Hematopoietic multipotent progenitor cell treated with erythropoietin and hydrocortisone succinate and interleukin-3 and kit ligand, for 8 days (in vitro differentiated cells): ENCODE measurements at places on chromosomes 13 and 19.

DNA sequence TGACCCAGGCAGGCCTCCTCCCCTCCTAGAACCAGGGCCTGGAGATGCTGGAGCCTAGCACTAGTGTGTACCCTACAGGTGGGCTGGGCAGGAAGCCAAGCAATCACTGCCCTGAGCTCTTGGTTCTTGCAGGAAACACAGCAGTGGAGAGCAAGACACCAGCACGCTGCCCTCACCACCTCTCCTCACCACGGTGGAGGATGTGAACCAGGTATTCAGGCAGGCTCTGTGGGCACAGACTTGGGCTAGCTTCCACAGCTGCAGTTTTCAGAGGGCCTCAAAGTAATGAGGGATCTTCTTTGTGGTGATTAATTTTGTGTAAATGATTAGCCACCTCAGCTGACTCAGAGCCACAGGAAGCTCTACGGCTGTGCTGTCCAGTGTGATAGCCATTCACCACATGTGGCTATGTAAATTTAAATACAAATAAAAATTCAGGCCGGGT, 13.6 kb upstream of the GPI start:
- DNase-seq, result no peak

- peak; percentile 38 for DNase-seq
Measured at GRCh38 chr13:50927701-50928100, 18.1 kb downstream of the RNASEH2B start.

DNA sequence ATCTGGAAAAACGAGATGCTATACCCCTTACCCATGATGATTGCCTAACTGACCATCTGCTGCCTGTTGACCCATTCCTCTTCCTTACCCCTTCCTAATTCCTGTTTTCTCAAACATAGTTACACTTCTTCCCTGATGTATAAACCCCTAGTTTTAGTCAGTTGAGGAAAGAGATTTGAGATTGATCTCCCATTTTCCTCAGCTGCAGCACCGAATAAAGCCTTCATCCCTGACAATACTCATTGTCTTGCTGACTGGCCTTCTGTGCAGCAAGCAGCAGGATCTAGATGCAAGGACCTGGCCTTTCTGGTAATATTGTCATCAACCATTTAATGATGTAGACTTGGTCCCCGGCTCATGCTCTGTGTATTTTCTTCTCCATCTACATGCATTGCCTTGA, 999 bp upstream of the ZNF264 start:
- no peak for DNase-seq

DNA sequence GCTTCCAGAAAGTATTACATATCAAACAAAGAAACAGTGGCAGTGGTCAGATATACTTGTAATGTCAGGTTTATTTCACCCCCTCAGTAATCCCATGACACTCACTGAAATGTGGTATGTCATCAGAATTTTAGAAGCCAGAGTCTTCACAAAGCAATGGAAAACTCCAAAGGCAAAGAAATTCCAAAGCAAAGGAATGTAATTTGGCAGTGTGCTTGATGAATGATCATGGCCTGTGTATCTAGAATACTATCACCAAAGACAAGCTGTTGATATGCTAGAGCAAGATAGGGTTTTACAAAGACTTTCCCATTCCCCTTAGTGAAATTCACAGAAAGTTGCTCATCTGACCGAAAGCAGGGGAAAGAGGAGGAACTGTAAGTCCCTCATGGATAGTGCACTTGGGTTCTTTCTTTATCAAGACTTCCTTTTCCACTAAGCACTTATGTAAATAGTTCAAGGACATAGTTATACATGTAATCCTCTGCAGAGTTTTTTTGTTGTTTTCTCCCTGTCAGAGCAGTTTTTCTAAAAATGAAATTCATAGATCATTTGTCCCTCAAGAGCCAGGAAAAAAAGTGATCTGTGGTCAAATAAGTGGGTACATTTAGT, 243.4 kb downstream of the NHLRC3 start:
- peak; percentile 23 for DNase-seq

DNA sequence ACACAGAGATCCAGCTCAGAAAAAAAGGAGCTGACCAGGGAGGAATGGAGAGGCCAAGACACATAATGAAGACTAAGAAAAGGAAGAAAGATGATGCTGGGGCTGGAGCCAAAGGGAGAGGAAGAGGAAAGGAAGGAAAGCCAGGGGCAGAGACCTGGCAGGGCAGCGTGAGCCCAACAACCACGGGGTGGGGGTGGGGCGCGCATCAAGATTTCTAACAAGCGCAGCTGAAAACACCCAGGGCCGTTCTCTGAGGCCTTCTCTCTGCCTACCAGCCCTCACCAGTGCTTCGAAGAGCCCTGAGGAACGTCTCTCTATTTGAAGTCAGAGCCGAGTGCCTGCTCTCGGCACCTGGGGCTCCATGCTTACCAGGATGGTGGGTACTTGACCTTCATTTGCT, 23.6 kb upstream of the POU2F2 start:
- no peak for DNase-seq

DNA sequence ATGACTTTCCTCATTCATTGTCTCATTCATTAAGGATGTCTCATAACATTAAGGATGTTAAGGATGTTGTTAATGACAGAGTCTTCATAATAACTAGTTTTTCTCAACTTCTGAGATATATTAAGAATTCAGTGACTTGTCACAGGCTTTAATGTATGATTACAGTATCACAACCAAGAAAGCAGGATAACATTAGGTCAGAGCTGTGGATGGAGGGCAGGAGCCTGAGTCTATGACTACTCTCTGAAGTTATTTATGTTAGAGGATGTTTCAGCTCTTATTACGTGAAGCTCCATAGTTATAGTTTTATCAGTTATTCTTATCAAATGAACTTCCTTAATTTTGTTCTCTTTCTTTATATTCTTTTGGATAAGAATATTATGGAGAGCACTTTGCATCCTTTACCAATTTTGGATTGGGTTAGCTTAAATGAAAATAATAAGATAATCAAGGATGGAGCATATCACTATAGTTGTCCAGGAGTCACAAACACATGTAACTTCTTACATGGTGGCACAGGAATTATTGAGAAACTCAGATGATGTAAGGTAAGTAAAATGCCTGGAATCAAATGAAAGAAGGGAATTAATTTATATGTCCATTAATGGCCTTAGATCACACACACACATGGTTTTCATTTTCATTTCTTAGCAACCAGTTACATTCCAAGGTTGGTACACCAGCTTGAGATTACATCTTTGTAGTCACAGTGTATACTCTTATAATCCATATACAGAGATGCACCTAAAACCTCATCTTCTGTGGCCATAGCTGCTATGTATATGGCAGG, 57.0 kb downstream of the SLC10A2 start:
- no peak for DNase-seq

DNA sequence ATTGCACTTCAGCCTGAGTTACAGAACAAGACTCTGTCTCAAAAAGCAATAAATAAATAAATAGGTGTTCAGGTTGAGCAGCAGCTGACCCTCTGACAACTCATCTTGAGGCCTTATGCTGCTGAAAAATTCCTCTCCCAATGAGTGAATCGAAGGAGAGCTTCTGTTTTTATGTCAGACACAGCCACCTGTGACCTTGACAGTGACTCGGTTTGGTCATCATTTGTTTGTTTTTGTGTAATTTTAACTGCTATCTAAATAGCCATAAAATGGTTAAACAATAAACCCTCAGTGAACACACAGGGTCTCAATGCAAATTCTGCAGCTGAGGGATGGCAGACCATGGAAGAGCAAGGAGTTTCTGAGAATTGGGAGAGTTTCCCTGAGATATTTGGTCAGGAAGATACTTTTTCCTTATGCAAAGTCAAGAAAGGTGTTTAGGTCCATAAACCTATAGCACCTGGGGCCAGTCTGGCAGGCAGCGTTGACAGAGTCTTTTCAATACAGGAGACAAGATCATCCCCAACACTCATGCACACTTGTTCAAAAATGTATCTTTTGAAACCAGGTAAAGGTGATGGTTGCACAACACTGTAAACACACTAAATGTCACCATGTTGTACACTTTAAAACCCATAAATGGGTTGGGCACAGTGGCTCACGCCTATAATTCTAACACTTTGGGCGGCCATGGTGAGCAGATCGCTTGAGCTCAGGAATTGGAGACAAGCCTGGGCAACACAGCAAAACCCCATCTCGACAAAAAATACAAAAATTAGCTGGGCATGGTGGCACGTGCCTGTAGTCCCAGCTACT, 16.6 kb upstream of the SLC25A30 start:
- DNase-seq, result no peak

DNA sequence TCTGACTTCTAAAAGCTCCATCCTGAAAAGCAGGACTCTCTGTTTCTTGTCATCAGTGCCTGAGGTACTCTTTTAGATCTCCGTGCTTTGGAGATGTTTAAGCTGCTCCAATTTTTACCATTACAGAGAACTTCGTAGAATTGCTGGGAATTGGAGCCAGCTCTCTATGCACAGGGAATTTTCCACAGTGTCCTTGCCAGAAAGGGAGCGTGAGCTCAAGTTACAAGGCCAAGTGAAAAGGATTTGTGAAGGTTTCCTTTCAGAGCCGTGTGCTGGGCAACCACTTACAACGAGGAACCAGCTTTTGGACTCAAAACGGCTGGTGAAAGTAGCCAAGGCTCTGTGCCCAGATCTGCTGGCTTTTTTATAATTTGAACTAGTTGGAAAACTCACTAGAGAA, 82.6 kb downstream of the NUFIP1 start:
- no peak for DNase-seq
